Stimulated activated naive CD4-positive, alpha-beta T cell (primary cell): ENCODE measurements at places on chromosomes 2 and 18.

GRCh38 chr2:187461294-187462261 is 13.5 kb upstream of the CALCRL start:
- no peak for DNase-seq

DNA sequence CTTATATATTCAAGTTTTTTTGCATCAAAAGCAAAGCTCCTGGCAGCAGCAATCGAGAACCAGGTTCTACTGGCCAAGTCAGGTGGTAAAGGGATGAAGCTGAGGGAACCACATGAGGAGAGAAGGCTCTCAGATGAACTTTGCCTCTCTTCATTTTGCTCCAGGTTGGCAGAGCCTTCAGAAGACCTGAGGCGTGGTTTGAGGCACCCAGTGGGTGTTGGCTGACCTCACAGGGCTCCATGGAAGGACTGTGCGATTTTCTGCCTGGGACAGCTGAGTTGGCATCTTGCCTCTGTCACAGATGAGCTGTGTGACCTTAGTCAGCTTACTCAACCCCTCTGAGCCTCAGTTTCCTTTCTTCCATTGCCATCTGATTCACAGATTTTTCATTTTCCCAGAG is 89.0 kb downstream of the INSIG2 start:
- no peak for DNase-seq

DNA sequence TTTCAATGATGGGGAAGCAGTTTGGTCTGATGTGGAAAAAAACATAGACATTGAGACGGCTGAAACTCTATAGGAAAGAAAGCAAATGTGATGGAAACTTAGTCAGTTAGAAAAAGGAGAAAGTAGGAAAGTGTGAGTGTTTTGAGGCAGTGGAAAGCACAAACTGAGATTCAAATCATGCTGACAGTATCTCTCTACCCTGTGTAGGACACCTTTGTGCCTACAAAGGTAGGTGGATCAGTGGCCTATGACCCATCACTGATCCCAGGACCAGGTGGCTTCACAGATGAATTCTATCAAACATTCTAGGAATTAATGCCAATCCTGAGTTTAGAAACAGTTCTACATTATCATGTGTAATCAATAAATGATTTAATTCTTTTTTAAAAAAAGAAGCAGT is 57.1 kb downstream of the CD226 start:
- no peak for DNase-seq

GRCh38 chr2:172878260-172878659 is 142.6 kb downstream of the RAPGEF4 start:
- DNase-seq: no peak

- DNase-seq: no peak
Measured at GRCh38 chr2:85807756-85808155, 54.0 kb downstream of the ATOH8 start.

DNA sequence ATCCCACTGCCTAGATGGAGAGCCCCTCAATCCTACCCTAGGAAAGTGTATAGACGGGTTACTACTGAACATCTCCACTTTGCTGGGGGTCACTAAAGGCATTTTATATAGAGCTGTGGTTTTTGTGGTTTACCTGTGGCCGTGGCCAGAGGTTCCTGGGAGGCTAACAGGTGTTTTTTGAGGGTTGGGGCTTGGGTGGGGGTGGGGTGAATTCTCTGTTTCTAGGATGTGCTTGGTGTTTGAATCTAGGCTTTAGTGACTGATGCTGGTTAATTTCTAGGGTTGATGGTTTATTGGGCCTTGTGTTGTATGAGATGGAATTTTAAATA is 7.7 kb downstream of the HOXD8 start:
- DNase-seq: no peak

DNA sequence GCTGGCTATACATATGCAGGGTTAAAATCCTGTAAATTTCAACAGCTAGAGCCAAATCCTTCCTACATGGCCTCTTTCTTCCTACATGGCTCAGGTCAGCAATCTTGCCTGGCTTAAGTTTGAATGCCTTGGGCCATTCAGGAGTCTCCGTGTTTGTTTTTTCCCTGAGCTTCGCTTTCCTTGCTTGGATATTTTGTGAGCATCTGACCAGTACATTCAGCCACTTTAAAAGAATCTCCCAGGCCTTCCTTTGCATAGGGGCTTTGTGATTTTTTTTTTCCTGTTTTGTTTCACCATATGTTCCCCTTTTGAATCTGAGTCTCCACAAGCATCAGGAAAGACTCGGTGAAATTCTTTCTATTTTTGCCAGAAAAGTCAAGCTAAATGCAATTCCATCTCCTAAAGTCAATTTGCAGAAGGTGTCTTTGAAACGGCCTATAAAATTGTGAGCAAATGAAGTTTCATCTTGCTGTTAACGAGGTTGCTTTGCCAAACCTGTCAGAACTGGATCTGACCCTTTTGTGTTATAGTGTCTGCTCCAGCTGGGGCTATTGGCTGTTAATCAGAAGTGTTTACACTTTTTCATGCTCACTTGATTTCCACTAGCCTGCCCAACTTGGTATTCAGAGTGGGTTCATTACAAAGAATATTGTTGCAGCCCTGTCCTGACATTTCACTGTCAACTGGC is 256.9 kb downstream of the DCC start:
- no peak for DNase-seq

GRCh38 chr2:58976375-58977071 is 735.4 kb upstream of the FANCL start:
- DNase-seq: no peak

DNA sequence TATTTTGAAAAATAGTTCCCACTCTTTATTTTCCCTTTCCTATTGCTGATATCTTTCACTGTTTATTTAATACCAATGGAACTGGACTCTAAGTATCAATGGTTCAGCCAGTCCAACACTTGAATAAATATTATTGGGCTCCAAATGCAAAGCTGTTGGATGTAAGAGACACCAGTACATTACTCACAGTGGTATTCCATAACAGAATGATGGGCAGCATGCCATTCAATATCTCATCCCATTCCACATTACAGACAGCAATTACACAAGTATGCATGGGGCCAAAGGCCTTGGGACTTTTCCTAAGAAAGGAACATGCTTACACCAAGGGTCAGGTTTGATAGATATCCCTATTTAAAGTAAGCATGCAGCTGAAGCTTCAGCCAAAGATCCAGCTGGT is 231.9 kb downstream of the RND3 start:
- no peak for DNase-seq

DNA sequence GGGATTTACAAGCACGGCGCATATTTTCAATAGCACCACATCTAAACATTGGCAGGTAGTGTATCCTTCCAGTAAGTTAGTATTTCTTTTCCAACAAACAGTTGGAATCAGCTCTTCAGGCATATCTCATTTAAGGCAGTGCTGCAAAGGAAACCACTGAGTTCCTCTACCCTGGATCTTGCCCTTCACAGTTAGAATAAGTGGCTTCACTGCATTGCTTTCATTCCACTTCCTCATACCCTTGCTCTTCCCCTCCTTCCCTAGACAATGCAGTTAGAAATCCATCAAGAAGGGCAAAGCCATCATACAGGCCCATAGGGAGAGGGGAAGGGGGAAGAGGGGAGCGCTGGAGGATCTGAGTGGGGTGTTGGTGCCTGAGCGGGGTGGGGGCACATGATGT is 173.7 kb downstream of the FBXO15 start:
- DNase-seq: no peak

GRCh38 chr2:45329045-45329677 is 281.9 kb downstream of the SRBD1 start:
- DNase-seq: no peak

- no peak for DNase-seq
Measured at GRCh38 chr18:36503477-36503876, 206.0 kb downstream of the FHOD3 start.

DNA sequence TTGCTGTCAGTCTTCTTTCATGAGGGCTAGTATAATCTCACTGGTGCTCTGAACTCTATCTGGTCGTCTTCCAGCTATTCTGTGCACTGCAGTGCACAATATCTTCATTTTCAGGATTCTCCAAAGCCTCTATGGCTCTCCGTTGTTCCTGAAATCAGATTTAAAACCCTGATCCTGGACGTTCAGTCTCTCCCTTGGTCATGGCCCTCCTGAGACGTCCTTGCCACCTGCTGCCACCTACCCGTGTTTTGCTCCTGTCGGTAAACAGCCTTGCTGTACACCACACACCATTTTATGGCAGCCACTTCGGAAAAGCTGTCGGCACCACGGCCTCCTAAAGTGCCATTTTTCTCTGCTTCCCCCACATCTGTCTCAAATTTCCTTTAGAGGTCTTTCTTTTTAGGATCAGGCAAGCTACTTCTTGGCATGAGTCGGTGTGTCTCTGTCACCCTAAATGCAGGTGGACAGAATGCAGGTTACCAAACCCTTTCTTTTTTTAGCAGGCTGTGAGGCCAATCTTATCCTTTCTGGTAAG is 170.0 kb downstream of the HRH4 start:
- no peak for DNase-seq
